ENCODE measurements at places on chromosomes 1 and 21.

DNA sequence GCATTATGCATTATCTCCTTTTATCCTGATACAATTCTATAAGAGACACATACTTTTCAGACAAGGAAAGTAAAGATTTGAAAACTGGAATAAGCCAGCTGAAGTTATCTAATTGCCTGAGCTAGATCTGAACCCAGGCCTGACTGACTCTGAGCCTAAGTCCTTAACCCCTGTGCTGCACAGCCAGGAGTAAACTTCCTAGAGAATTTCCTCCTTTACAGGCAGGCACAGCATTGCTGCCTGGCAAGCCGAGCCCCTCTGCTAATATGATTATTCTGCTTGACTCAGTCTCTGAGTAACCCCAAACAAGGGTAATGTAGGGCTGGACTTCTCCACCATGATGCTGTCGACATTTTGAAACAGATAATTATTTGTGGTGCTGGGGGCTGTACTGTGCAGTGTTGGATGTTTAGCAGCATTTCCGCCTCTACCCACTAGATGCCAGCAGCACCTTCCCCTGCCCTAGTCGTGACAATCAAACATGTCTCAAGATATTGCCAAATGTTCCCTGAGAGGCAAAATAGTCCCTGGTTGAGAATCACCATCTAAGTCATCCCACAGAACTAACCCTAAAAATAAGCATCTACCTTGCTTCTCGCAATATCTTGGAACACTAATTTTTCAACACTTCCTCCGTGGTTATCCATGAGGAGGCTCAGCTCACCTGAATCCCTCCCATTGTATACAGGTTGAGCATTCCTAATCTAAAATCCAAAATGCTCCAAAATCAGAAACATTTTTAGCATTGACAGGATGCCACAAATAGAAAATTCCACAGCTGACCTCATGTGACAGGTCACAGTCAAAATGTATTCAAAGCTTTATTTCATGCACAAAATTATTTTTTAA lies 18.5 kb downstream of the CAMK1G start:
- DNase-seq = peak; percentile 52

DNA sequence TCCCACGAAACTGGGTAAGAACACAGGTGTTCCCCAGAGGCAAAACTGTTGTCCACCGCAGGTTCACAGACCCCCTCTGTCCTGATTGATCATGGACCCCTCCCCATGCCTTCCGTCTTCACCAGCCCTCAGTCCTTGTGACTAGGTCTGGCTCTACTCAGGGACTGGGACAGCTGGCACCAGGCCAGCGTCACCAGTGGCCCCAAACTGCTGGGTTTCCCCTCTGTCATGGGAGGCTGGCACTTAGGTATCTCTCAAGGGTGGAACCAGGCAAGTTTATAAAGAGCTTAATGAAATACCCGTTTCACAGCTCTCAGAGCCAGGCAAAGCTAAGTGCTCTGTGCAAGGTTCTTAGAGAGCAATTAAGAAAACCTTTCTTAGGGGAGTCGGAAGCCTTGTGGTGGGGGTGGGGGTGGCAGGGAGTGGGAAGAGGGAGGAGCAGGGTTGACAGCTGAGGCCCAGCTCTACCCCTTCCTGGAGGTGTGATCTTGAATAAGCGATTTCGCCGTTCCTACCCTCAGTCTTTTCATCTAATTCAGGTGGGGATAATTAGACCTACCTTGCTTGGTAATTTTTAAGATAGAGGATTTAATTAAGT lies 35.0 kb upstream of the IFNLR1 start:
- no peak for DNase-seq

DNA sequence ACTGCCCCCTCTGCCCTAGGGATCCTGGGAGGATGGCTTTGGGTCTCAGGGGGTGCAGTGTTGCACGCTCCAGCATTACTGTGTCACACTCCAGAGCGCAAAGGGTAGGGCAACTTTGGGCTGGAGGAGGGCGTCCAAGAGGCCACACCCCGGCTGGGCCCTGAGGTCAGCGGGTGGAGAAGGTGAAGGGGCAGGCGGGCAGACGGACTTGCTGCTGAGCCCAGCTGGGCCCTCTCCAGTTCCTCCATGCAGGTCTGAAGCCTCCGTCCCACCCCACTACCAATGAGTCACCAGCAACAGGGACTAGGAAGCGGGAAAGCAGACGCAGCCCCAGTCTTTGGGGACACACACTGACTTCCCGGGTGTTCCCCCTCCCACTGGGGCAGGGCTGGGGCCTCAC lies 116.0 kb downstream of the CASZ1 start:
- no peak for DNase-seq

DNA sequence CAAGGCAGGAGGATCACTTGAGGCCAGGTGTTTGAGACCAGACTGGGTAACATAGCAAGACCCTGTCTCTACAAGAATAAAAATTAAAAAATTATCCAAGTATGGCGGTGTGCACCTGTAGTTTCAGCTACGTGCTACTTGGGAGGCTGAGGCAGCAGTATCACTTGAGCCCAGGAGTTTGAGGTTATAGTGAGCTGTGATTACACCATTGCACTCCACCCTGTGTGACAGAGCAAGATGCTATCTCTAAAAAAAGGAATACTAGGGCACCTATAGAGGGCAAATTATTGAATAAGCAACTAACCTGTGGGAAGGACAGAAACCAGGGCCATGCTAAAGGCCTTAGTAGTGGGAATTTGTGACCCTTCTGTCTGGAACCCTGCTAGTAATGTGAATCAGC lies 86.1 kb downstream of the TENT5C start:
- DNase-seq = no peak

- no peak for DNase-seq
Observed at GRCh38 chr1:3663999-3664699, 11.8 kb downstream of the TP73 start.

DNA sequence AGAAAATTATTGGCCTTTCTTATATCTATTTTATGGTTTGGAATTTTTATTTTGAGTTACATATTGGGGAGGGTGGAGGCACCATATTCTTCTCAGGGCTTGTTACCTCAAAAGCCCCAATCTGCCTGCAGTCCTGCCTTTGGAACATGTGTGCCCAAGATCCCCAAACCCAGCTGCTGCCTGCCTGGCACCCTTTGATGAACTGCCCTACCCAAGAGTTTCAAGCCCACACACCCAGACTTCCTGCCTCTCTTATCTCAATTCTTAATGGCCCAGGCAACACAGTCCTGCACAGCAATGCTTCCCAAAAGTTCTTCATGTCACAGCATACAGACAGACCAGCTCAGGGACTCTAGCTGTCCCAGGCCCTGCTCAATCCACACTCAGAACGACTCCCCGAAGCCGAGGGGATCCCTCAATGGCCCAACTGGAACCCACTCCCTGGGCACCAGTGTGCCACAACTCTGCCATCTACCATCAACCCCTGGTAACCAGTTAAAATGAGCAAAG lies 19.2 kb downstream of the OLFML2B start:
- no peak for DNase-seq

DNA sequence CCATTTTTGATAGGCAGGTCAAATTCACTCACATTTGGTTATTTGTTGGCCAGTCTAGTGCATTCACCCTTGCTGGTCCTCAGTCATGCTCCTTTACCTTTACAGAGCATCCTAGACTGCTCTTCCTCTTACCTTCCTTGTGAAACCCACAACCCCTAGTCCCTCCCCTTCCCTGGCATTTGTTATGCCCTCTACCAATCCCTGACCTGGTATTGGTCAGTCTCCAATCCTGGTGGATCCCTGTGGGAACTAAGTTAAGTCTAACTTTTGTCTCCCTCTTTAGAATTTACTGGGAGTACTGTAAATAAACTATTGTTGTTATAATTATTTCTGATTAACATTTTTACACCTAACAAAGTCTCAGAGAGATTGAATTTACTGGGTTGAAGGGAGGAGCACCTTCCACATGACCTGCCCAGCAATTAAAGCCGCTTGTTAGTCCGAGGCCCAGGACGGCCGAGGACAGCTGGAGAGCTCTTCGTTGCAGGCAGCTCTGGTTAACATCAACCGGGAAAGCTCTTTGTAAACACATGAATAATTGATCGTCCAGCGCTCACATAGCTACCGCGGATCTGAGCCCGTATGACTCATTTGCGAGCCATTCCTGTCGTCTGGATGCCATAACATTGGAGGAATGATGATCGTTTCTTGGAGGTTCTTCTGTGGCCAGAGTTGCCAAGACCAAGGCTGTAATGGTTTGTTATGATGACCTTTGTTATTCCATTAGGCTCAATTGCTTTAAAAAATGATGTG lies 31.9 kb downstream of the MTARC1 start:
- peak; percentile 77 for DNase-seq

GRCh38 chr21:26847921-26848320 lies 2.7 kb upstream of the ADAMTS1 start:
- DNase-seq = no peak

DNA sequence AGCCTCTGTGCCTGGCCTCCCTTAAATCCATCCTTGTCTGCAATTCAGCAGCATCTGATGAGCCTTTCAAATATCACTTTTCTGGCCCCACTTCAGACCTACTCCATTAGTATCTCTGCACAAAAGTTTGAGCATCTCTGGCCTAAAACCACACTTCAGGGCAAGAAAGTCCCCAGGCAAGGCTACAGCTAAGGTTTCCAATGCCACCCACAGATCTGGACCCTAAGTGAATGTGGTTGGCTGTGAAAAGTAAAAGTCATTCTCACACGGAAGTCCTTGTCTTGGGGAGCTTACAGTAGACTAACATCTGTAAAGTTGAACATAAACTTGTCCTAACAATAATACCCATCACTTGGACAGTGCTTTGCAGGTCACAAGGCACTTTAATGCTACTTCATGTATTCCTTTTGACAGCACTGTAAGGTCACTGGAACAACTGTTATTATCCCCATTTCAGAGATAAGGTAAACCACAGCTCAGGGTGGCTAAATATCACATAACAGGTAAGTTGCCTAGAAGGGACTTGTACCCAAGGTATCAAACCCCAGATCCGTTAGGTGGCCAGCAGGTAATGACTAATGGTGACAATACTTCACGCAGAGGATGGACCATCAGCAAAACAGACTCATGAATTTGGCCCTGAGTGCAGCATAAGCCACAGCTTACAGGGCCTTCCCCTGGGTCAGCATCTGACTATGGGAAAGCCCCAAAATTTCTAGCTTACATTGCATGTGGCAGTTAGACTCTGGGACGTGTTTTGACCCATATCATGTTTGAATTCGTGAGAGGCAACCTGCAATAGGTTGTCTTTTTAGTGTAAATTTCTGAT lies 356.0 kb downstream of the HHAT start:
- DNase-seq = no peak
